ENCODE measurements at places on chromosomes 16 and 17. TPM values are rescaled to one million over a fixed set of nuclear protein-coding genes. Genes with fewer than 3 reads are reported as not detected.

Gene EXOC3L1
- polyA plus RNA-seq = 9.9 TPM

DNA sequence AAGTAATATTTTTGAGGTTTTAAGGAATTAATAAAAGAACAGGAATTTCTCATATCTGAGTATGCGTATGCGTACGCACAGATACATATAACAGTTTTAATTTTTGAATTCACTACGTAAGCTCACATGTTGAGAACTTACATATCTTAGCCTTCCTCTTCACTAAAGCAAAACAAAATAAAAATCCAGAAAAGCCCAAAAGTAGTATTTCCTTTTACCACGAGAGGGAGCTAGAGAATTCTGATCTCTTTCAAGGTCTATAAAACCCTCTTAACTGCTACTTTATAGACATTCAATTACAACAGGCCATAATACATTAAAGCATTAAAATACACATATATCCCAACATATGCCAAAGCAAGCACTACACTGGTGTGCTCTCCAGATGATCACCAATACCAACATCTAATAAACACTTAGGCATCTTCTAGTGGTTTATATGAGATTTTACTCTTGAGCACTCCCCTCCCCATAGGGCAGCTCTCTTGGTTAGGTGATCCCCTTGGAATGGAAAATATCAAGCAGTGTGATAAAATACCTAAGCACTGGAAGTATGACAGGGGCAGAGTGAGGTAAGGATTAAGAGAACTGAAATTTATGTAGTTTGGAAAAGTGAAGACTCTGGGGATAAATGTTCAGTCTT, 94.0 kb downstream of the SKAP1 start:
- H3K4me1 ChIP-seq = no peaks in the 10 kb centered on the region
- no peak for DNase-seq
- no peak overlapping the region for H3K27ac ChIP-seq
- no peaks in the 10 kb centered on the region for H3K27me3 ChIP-seq
- H3K4me3 ChIP-seq = no peak overlapping the region

Gene XAF1
- 7.9 TPM for polyA plus RNA-seq

Gene SMPD3
- 0.28 TPM for polyA plus RNA-seq

GRCh38 chr17:47225911-47226688, 17.0 kb downstream of the MYL4 start:
- H3K27ac ChIP-seq = peak overlapping the region; percentile 87
- peaks cover 24% of the 10 kb centered on the region for H3K4me1 ChIP-seq
- DNase-seq = no peak
- H3K36me3 ChIP-seq = no peaks in the 10 kb centered on the region

- peaks cover 20% of the 10 kb centered on the region for H3K4me1 ChIP-seq
- peak overlapping the region; percentile 80 for H3K27ac ChIP-seq
- no peak for DNase-seq
- peak overlapping the region; percentile 96 for H3K4me3 ChIP-seq
Measured at GRCh38 chr16:31072540-31073141, 1.4 kb downstream of the ZNF668 start.

Gene ZFP90
- 10.9 TPM for polyA plus RNA-seq

GRCh38 chr17:73874008-73874720, 229.9 kb upstream of the SDK2 start:
- no peaks in the 10 kb centered on the region for H3K4me1 ChIP-seq
- no peaks in the 10 kb centered on the region for H3K36me3 ChIP-seq

Gene ASPA
- polyA plus RNA-seq = 24.2 TPM

DNA sequence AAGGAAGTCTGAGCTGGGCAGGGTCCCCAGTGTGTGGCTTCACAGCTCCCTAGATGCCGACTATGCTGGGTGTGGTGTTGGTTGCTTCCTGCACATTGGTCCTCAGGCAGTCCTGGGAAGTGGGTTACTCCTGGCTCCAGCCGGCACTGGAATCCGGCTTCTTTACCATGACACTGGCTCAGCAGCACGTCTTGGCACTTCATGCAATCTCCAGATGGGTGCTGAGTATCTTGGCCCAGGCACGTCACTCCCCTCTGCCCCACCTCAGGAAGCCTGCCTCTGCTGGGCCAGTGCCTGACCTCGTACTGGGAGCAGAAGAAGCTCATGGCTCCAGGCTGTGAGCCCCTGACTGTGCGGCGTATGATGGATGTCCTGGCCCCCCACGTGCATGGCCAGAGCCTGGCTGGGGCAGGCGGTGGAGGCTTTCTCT, 24.5 kb downstream of the FCSK start:
- no peak overlapping the region for H3K4me3 ChIP-seq
- H3K4me1 ChIP-seq = no peaks in the 10 kb centered on the region
- H3K36me3 ChIP-seq = no peaks in the 10 kb centered on the region
- no peaks in the 10 kb centered on the region for H3K27me3 ChIP-seq

DNA sequence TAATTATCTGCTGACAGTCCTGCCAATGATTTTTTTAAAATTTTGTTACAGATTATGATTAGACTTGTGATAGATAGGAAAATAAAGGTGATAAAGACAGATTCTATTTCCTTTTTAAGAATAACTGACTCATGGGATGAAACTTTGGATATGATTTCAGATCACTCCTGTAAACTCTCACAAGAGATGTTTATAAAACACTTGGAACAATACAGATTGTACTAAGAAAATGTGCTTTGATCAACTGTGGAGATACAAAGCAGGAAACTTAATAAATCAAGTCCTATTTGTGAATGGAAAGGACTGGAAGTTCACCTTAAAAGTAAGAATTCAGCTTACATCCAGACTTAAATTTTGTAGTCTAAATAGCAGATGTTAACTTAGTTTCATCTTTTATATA, 21.4 kb downstream of the MRTFB start:
- H3K4me3 ChIP-seq = no peak overlapping the region
- H3K27ac ChIP-seq = no peak overlapping the region
- no peaks in the 10 kb centered on the region for H3K27me3 ChIP-seq
- no peaks in the 10 kb centered on the region for H3K4me1 ChIP-seq
- no peaks in the 10 kb centered on the region for H3K36me3 ChIP-seq

DNA sequence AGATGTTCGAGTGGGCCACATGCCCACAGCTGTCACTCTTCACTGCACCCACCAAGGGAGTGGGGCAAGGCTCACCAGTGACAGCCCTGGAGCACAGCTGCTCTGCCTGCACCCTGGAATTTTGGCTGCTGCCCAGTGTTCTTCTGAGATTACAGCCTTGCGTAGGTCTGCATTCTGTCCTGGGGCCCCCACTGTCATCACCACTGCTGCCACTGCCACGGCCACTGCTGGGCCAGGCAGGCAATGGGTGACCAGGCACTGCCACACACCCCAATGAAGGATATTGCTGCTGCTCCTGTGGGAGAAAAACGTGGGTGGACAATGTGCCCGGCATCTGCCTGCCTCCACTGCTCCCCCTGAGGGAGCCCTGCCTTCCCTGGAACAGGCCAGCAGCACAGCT, 1717.0 kb downstream of the TP53TG3F start:
- no peaks in the 10 kb centered on the region for H3K27me3 ChIP-seq
- H3K4me3 ChIP-seq = no peak overlapping the region
- no peaks in the 10 kb centered on the region for H3K4me1 ChIP-seq
- H3K36me3 ChIP-seq = no peaks in the 10 kb centered on the region
- H3K27ac ChIP-seq = no peak overlapping the region
- DNase-seq = no peak

GRCh38 chr16:10497132-10498101, 83.0 kb downstream of the EMP2 start:
- no peak for DNase-seq
- H3K27ac ChIP-seq = no peak overlapping the region
- no peaks in the 10 kb centered on the region for H3K27me3 ChIP-seq
- H3K36me3 ChIP-seq = no peaks in the 10 kb centered on the region
- no peaks in the 10 kb centered on the region for H3K4me1 ChIP-seq
- no peak overlapping the region for H3K4me3 ChIP-seq

DNA sequence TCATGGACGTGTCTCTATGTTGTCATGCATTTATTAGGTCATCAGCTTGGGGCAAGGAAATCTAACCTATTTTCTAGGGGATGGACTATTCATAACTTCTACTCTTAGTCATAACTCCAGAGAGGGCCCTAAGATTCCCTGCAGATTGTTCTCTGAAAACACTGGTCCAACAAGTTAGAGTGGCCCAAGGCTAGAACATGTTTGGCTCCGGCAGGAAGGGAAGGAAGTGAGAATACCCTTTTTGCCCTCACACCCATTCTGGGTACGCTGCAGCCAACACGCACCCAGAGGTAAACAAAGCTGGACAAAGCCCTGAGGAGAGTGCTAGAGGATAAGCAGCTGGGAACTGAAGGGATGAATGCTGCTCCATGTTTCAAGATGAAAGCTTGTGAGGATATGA, 9.9 kb downstream of the C16orf86 start:
- H3K27ac ChIP-seq = no peak overlapping the region
- DNase-seq = no peak
- no peaks in the 10 kb centered on the region for H3K36me3 ChIP-seq
- no peak overlapping the region for H3K4me3 ChIP-seq

DNA sequence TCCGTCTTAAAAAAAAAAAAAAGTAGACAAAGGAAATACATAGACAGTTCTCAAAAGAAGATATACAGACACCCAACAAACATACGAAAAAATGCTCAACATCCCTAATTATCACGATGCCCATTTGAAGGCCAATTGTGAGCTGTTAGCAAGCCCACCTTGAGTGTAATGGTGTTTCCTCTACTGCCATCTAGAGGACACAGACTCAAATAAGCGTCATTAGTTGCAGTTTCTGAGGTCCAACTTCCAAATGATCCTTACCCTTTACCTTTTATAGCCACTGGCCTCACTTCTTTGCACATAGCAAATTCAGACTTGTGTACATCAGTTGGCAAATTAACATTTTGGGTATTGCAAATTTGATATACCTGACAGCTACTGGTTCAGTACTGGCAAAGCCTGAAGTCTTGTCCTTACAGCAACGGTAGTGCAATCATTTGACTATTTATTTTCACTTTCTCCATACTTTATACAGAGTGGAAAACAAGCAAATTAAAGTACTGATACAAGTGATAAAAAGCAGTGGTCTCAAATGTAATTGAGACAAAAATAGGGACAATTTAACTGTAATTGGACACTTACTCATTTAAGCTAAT, 536.3 kb upstream of the EEF2KMT start:
- H3K4me1 ChIP-seq = no peaks in the 10 kb centered on the region
- H3K27me3 ChIP-seq = no peaks in the 10 kb centered on the region
- no peak overlapping the region for H3K4me3 ChIP-seq
- no peak overlapping the region for H3K27ac ChIP-seq
- no peak for DNase-seq
- no peaks in the 10 kb centered on the region for H3K36me3 ChIP-seq

Gene PLEKHM1
- 13.3 TPM for polyA plus RNA-seq

DNA sequence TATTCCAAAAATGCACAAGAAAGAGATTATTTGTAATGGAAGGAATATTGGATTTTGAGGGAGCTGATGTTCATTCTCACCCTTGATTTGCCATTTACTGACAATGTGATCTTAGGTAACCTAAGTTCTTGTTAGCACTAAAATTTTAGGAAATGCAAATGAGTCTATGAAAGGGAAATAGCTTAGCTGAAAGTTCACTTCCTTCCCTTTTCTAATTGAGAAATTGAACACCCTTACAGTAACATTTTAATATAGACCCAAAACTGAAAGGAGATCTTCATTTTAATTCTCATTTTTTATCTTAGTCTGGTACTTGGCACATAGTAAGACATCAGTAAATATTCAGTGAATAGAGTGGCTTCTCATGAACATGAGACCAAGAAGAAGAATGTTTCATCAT, 10.9 kb upstream of the WSB1 start:
- no peak overlapping the region for H3K4me3 ChIP-seq
- H3K4me1 ChIP-seq = no peaks in the 10 kb centered on the region
- no peaks in the 10 kb centered on the region for H3K27me3 ChIP-seq
- DNase-seq = no peak
- H3K27ac ChIP-seq = no peak overlapping the region

DNA sequence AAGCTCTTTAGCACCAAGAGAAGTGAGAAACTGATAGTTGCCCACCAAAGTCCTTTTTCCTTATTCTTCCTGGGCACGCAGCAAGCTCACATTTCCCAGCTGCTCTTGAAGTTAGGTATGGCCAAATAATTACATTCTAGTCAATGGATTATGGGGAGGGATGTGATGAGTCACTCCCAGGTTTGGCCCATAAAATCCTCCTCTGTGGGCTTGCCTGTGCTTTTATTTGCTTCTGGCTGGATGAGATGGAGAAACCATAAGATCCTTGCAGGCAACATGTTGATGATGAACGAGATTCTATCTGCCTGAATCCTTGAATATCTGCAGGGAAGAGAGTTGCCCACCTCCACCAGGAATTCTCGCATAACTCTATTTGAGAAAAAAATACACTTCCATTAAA, 568.3 kb upstream of the SALL1 start:
- H3K4me1 ChIP-seq = no peaks in the 10 kb centered on the region
- H3K36me3 ChIP-seq = no peaks in the 10 kb centered on the region
- no peaks in the 10 kb centered on the region for H3K27me3 ChIP-seq
- H3K4me3 ChIP-seq = no peak overlapping the region
- no peak for DNase-seq

- no peak for DNase-seq
- H3K27me3 ChIP-seq = no peaks in the 10 kb centered on the region
- H3K27ac ChIP-seq = no peak overlapping the region
- H3K4me1 ChIP-seq = no peaks in the 10 kb centered on the region
- H3K4me3 ChIP-seq = no peak overlapping the region
Measured at GRCh38 chr16:65688301-65688700, 566.4 kb upstream of the CDH11 start.

Gene MSLN
- polyA plus RNA-seq = 3.7 TPM

Gene IKZF3
- 0.09 TPM for polyA plus RNA-seq

Measured in kidney (tissue), 22 donors.